Activated T-helper 1 cell treated with anti-CD3 and anti-CD28 coated beads, Interleukin-12 subunit alpha, Interleukin-12 subunit beta, Interleukin-2, Interleukin-4 antibody, amounts not matched to agents 30 ng/mL and 10 ng/mL and 1 ng/mL, durations not matched to agents 14 hours and 24 hours and 36 hours (primary cell): ENCODE measurements at places on chromosomes 11 and 22. TPM values are rescaled to one million over a fixed set of nuclear protein-coding genes. Genes with fewer than 3 reads are reported as not detected.
A peak's percentile ranks its signal among the peaks of the same experiment; 100 is the strongest.

GRCh38 chr22:29037340-29037932, 24.2 kb downstream of the C22orf31 start:
- H3K4me3 ChIP-seq = no peak overlapping the region
- H3K27ac ChIP-seq = no peak overlapping the region
- no peaks in the 10 kb centered on the region for H3K4me1 ChIP-seq

- no peaks in the 10 kb centered on the region for H3K27me3 ChIP-seq
- no peak overlapping the region for H3K27ac ChIP-seq
- H3K4me3 ChIP-seq = no peak overlapping the region
- H3K4me1 ChIP-seq = no peaks in the 10 kb centered on the region
Observed at GRCh38 chr11:28981381-28981780, 873.2 kb downstream of the METTL15 start.

DNA sequence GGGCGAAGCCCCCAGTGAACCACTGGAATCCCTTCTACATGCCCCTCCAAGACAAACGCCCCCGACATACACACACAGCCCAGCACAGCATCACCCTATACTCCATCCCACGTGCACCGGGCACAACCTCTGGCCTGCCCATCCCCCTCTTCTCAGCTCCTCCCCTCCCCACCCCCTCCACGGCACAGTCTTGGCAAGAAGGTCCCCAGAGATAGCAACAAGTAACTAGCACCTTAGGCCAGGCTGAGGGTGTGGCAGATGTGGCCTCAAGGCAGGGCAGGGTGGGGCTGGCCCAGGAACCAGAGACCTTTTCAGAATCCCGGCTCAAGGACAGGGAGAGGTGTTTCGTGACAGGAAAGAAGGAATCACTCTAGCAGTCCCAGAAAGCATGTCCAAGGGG, 54.3 kb downstream of the CYTH4 start:
- peaks cover 45% of the 10 kb centered on the region for H3K27me3 ChIP-seq
- H3K27ac ChIP-seq = no peak overlapping the region
- no peaks in the 10 kb centered on the region for H3K36me3 ChIP-seq
- no peak for DNase-seq
- H3K4me3 ChIP-seq = no peak overlapping the region
- H3K4me1 ChIP-seq = peaks cover 5% of the 10 kb centered on the region

DNA sequence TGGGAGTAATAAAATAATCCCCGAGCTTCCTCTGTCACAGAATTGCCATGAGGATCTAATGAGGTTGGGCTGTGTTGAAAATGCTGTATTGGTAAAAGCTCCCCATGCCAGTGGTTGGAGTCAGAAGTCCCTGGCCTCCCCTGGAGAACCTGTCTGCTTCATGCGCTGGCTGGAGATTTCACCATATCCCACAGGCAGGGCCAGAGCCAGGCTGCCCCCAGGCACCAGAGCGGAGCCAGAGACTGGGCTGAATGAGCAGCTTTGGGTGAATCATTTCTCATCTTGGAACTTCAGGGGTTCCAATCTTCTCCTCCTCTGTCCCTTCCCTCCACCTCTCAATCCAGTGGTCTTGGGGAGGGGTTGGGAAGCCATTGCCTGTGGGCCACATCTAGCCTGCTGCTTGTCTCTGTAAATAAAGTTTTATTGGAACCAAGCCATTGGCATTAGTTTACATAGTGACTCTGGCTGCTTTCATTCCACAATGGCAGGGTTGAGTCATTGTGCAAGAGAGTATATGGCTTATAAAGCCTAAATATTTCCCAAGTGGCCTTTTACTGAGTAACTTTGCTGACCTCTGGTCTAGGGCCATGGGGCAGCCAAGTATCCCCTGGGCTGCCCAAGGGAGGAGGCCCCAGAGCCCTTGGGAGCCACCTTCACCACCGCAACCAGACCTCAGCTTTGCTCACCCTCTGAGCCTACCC, 35.2 kb downstream of the LRRC10B start:
- peaks cover 3% of the 10 kb centered on the region for H3K27me3 ChIP-seq
- no peak for DNase-seq
- no peaks in the 10 kb centered on the region for H3K4me1 ChIP-seq
- H3K27ac ChIP-seq = no peak overlapping the region

- H3K27ac ChIP-seq = no peak overlapping the region
- H3K4me1 ChIP-seq = no peaks in the 10 kb centered on the region
- no peak overlapping the region for H3K4me3 ChIP-seq
- peaks cover 5% of the 10 kb centered on the region for H3K27me3 ChIP-seq
Observed at GRCh38 chr11:35639591-35640179, 21.4 kb downstream of the FJX1 start.

- H3K4me1 ChIP-seq = no peaks in the 10 kb centered on the region
- no peak for DNase-seq
- no peaks in the 10 kb centered on the region for H3K36me3 ChIP-seq
- no peak overlapping the region for H3K27ac ChIP-seq
- H3K4me3 ChIP-seq = no peak overlapping the region
- no peaks in the 10 kb centered on the region for H3K27me3 ChIP-seq
Observed at GRCh38 chr11:112773264-112773663, 188.0 kb upstream of the NCAM1 start.

- H3K36me3 ChIP-seq = no peaks in the 10 kb centered on the region
- H3K4me3 ChIP-seq = no peak overlapping the region
- H3K27ac ChIP-seq = peak overlapping the region; percentile 56
- peaks cover 14% of the 10 kb centered on the region for H3K27me3 ChIP-seq
Observed at GRCh38 chr11:111531687-111532364, 8.7 kb upstream of the LAYN start.

- DNase-seq = no peak
- no peak overlapping the region for H3K4me3 ChIP-seq
- H3K4me1 ChIP-seq = no peaks in the 10 kb centered on the region
- no peak overlapping the region for H3K27ac ChIP-seq
- H3K27me3 ChIP-seq = peaks cover 5% of the 10 kb centered on the region
Observed at GRCh38 chr11:134425413-134425812, 13.4 kb upstream of the B3GAT1 start.

- H3K27ac ChIP-seq = no peak overlapping the region
- no peaks in the 10 kb centered on the region for H3K27me3 ChIP-seq
- H3K36me3 ChIP-seq = peaks cover 2% of the 10 kb centered on the region
Observed at GRCh38 chr11:486189-486588, 20.9 kb downstream of the RNH1 start.

DNA sequence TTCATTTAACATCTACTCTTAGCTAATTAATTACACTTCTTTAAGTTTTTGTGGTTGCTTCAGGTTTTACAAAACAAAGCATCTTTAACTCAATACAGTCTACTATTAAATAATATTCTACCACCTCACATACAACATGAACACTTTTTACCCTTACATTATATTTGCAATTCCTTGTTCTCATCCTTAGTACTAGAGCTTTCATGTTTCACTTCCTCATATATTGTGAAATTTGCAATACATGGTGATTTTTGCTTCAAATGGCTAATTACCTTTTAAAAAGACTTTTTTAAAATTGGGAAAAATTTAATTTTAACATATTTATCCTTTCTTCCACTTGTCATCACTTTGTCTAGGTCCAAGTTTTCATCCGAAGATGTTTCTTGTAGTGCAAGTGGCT, 37.5 kb downstream of the RSF1 start:
- DNase-seq = no peak
- no peak overlapping the region for H3K4me3 ChIP-seq
- peaks cover 3% of the 10 kb centered on the region for H3K36me3 ChIP-seq

- H3K36me3 ChIP-seq = peaks cover 25% of the 10 kb centered on the region
- no peak for DNase-seq
- no peak overlapping the region for H3K27ac ChIP-seq
- H3K4me1 ChIP-seq = peaks cover 36% of the 10 kb centered on the region
- no peak overlapping the region for H3K4me3 ChIP-seq
Observed at GRCh38 chr11:44624761-44625221, 59.3 kb downstream of the CD82 start.

DNA sequence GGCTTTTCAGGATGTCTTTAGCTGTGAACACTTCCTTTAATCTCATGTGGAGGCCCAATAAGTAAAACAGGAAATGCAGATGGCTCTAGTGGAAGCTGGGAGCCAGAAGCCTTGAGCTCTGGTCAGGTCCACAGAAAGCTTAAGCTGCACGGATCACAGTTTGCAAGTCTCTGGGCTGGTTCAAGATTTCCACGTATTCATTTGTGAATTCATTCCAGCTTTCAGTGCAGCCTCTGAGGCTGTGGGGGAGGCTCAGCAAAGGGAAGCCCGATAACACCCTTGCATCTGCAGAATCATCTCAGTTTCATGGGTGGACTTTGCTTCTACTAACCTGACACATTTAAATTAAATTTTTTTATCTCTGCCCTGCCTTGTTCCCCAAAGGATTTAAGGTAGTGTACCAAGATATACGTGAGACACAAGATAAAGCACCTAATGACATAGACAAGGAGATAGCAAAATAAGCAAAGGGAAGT, 65.6 kb downstream of the ISX start:
- no peaks in the 10 kb centered on the region for H3K4me1 ChIP-seq
- H3K27ac ChIP-seq = no peak overlapping the region
- H3K27me3 ChIP-seq = peaks cover 9% of the 10 kb centered on the region
- no peak overlapping the region for H3K4me3 ChIP-seq

DNA sequence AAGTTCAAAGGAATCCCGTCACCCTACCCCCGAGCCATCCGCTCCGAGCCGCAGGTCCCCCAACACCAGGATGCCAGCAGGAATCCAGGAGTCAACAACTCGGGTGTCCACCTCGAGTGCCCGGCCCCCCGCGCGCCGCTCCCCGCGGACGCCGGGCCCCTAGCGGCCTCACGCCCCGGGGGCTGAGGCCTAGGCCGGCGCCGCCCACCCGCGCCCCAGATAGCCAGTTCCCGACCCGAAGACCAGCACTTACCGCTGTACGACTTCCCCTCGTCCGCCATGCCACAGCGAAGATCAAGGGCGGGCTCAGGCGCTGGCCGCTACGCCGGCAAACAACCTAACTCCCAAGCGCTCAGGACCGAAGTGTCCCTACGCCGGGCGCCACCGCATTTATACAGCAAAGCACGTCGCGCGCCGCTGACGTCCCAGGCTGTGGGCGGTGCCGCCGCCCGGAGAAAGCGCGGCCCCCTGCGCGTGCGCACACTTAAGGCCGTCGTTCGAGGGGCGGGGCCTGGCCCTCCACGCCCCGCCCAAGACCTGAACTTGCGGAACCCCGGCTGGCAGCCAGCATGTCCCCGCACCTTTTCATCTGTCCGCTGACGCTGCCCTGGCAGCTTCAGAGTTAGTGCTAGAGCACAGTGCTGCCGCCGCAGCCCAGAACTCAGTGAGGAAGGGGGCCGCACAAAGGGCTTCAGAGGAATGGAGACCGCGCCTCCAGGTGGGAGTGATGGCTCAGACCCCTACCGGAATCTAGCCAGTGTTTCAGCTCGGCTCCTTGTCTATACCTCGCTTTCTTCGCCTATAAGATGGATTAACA, at the start of gene NXF1:
TSS of gene NXF1 (minus strand) at position 365 of the 817 bp plus-strand sequence. CDS start at position 281, 84 bp downstream.
- peaks cover 40% of the 10 kb centered on the region for H3K4me1 ChIP-seq
- H3K27ac ChIP-seq = peak within 1 kb of the TSS; percentile 99
- H3K36me3 ChIP-seq = peaks cover 37% of the 10 kb centered on the region
- peak within 1 kb of the TSS; percentile 100 for H3K4me3 ChIP-seq
- DNase-seq = peak; percentile 95

DNA sequence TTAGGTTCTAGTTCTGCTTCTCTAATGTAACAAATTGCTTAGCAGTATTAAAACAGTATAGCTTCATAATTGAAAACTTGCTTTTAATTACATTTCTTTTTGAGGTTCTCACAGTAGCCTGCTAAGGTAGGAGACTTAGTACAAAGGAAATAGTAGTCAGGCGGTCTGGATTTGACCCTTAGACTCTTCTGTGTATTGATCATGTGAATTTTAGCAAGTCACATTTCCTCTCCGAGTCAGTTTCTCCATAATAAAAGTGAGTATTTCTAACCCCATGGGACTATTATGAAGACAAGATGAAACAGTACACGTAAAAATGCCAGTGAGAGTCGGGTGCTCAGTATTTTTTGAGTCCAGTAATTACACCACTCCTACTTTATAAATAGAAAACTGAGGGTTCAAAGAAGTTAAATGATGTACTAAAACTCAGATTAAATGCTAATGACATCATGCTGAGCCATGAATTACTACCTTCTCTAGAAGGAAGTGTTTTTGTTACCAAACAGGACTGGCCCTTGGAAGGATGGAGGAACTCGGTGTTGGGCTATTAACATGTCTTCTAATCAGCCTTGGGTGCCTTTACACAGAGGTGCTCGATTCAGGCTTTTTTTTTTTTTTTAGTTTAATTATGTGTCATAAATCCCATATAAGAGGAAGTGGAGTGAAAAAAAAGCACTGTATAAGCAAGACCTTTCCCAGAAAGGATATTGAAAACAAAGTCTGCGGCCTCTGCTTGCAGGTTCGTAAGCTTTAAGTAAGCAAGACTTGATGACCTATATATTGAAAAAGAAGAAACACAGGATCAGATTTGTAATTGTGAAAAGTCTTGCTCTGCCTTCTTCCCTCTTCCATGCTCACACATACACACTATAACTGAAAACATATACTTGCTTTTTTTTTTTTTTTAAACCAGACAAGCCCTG, 109.0 kb downstream of the EMSY start:
- no peak for DNase-seq
- H3K27ac ChIP-seq = no peak overlapping the region
- H3K4me3 ChIP-seq = no peak overlapping the region
- H3K27me3 ChIP-seq = no peaks in the 10 kb centered on the region

DNA sequence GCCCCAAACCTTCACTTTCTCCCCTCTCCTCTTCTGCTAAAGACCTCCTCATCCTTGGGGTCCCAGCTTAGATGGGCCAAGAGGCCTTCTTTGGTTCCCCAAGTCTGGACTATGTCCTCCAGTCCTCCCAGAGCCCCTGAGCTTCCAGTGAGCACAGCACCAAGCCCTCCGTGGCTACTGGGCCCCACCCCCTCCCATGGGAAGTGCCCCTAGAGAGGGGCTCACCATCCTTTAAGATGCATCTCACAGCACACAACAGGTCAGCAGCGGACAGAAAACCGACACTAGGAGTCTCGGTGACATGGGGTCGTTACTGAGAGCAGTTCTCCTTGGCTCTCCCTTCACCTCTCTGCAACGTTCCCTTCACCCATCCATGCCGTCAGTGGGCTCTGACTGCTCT, 2.7 kb downstream of the LRRC32 start:
- no peak for DNase-seq
- H3K27ac ChIP-seq = no peak overlapping the region
- H3K4me3 ChIP-seq = no peak overlapping the region
- H3K27me3 ChIP-seq = peaks cover 12% of the 10 kb centered on the region
- H3K4me1 ChIP-seq = peaks cover 38% of the 10 kb centered on the region
- peaks cover 2% of the 10 kb centered on the region for H3K36me3 ChIP-seq

GRCh38 chr11:23404225-23405160, 544.2 kb upstream of the CCDC179 start:
- peaks cover 2% of the 10 kb centered on the region for H3K27me3 ChIP-seq
- H3K27ac ChIP-seq = no peak overlapping the region
- no peaks in the 10 kb centered on the region for H3K4me1 ChIP-seq
- H3K36me3 ChIP-seq = no peaks in the 10 kb centered on the region
- no peak overlapping the region for H3K4me3 ChIP-seq
- DNase-seq = no peak

Gene ZMAT5
- total RNA-seq = 28.4 and 28.5 TPM in 2 replicates

Gene NAALADL1
- 11.5 and 12.7 TPM in 2 replicates for total RNA-seq

Gene DDTL
- 4.0 and 4.7 TPM in 2 replicates for total RNA-seq

Gene MS4A3
- total RNA-seq = not detected in 2 replicates

Gene GRM5
- not detected in 2 replicates for total RNA-seq

Gene HORMAD2
- 0.21 TPM in 1 of 2 replicates, not detected in the other for total RNA-seq

Gene KRTAP5-6
- total RNA-seq = not detected in 2 replicates

Gene EIF3F
- total RNA-seq = 210 and 214 TPM in 2 replicates

Gene CCDC87
- total RNA-seq = 0.29 and 0.37 TPM in 2 replicates

Gene ASCL2
- total RNA-seq = 0.42 and 0.54 TPM in 2 replicates

Gene SCGB1C1
- not detected in 2 replicates for total RNA-seq

Gene RTN4RL2
- 0.54 TPM in 1 of 2 replicates, not detected in the other for total RNA-seq
